ENCODE measurements at places on chromosomes 6 and 20. TPM values are rescaled to one million over a fixed set of nuclear protein-coding genes. Genes with fewer than 3 reads are reported as not detected.

The BMP7 gene
- 3.7 TPM for total RNA-seq

GRCh38 chr6:155013457-155013876, 18.4 kb downstream of the TIAM2 start:
- no peak for DNase-seq

DNA sequence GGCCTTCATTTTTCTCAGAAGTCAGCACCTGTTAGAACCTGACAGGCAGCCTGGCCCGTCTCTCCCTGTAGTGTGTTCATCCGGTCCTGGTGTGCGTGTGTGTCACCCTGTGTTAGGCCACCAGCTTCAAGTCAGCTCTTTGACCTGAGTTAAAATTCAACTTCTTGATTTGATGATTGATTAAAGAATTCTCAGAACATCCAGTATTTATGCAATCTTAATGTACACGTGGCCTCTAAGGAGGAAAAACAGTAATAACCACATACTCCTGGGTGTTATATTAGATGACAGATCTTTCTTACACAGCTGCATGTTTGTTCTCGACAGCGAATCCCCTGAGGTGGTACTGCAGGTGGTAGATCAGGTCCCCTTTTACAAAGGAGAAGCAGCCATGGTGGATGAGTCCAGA, 19.1 kb upstream of the TMEM217 start:
- peak; percentile 40 for DNase-seq

GRCh38 chr6:134468633-134469032, 150.7 kb upstream of the SGK1 start:
- no peak for DNase-seq

- DNase-seq = peak; percentile 27
These were observed 50.3 kb upstream of the GFRAL start for GRCh38 chr6:55276745-55277530.

DNA sequence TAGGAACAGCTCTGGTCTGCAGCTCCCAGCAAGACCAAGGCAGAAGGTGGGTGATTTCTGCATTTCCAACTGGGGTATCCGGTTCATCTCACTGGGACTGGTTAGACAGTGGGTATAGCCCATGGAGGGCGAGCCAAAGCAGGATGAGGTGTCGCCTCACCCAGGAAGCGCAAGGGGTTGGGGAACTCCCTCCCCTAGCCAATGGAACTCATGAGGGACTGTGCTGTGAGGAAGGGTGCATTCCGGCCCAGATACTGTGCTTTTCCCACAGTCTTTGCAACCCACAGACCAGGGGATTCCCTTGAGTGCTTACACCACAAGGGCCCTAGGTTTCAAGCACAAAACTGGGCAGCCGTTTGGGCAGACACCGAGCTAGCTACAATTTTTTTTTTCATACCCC, 21.8 kb downstream of the HDDC2 start:
- no peak for DNase-seq

- DNase-seq = no peak
These were observed 76.5 kb upstream of the ADGRF1 start for GRCh38 chr6:47118611-47119010.

- no peak for DNase-seq
These were observed 43.6 kb downstream of the CTCFL start for GRCh38 chr20:57481281-57481711.

DNA sequence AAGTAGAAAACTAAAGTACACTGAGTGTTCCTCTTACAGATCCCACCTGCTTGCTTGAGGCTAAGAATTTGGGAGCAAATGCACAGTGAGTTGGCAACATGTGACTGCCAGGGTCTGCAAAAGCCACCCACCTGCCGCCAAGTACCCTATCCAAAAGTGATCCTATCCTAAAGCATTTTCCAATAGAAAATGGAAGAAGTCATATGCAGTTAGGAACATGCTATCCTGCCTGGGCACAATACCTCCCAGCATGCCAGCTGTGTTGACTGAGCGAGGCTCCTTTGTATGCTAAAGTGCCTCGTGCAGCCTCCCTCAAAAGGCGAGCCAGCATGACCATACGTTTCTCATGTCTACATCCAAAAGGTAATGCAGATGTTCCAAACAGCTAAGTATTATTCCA, 52.7 kb downstream of the TRAF3IP2 start:
- no peak for DNase-seq
